Activated naive CD4-positive, alpha-beta T cell treated with Interleukin-2 at 50 U/mL for 16 hours (primary cell): ENCODE measurements at places on chromosomes 11 and 22.

- no peak for DNase-seq
Observed at GRCh38 chr11:15471895-15472799, 357.4 kb downstream of the INSC start.

- DNase-seq: no peak
Observed at GRCh38 chr11:32200136-32200847, 109.4 kb downstream of the RCN1 start.

GRCh38 chr22:36331912-36332622 lies 55.7 kb downstream of the MYH9 start:
- peak; percentile 53 for DNase-seq

- DNase-seq: no peak
Observed at GRCh38 chr11:32571039-32571438, 12.6 kb upstream of the EIF3M start.

DNA sequence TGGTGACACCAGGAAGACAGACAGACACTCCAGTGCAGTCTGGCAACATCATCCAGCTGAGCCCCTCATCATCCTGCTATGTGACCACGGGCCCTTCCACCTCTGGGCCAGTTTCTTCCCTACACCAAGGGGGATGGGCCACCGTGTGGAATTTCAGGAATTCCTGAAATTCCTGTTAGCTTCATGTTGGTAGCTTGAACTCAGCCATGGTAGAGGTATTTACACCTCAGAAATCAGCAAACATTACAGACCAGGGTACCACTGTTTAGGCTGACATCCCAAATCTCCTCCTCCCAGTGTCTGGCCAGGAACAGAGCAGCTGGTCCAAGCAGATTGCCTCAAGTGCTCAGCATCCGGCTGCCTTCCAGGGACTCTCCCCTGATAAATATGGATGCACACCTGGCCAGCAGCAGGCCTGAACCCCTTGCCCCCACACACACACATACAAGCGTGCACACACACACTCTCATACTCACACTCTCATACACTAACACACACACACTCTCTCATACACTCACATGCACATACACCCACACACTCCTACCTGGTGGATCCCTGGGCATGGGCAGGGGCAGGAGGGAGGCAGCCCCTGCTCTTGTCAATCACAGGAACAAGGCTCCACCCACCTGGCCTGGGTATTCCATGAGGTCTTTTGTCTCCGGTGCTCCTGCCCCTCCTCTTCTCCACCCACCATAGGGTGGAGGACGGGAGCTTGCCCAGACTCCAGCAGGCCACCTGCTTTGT lies 85.2 kb downstream of the BUD13 start:
- no peak for DNase-seq

- no peak for DNase-seq
Observed at GRCh38 chr11:15346907-15347306, 232.2 kb downstream of the INSC start.

GRCh38 chr22:17787716-17788330 lies 13.6 kb upstream of the BID start:
- DNase-seq: no peak

GRCh38 chr11:91299980-91300379 lies 924.6 kb upstream of the FAT3 start:
- no peak for DNase-seq

- DNase-seq: no peak
Observed at GRCh38 chr11:64119700-64120099, 46.2 kb downstream of the MACROD1 start.

DNA sequence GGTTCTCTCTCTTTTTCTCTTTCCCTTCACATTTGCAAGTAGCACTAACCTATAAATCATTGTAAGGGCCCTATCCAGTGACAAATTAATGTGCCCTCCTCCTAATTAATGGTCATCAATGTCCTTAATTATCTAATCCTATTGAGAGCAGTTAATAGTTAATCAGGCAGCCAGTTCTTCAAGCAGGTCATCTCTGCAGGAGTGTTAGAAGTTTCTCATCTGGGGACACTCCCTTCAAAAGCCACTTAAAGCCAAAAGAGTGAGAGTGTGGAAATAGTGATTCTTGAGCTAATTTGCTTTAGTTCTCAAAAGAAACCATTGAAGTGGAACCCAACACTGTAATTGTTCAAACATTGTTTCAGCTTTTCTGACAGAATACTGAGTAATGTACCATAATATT lies 141.6 kb downstream of the ELP4 start:
- no peak for DNase-seq

- DNase-seq: no peak
Observed at GRCh38 chr22:35630387-35630793, 13.3 kb upstream of the MB start.

DNA sequence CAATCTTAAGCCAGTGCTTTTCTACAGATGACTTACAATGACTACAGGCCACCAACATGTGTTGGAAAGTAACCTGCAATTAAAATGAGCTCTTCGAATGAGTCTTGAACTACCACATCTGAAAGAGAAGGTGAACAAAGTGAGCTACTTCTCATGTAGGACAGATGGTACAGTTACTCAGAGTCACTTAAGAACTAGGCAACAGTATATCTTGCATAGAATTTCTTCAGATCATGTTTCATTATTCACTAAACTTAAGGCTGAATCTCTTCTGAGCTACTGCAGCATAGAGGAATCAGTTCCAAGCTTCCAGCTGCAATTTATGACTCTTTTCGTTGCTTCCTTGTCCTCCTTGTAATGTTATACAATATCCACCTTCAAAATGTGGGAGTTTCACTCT lies 270.9 kb downstream of the TTC28 start:
- DNase-seq: no peak

GRCh38 chr11:914747-915501 lies 4.3 kb upstream of the CHID1 start:
- no peak for DNase-seq

GRCh38 chr11:67492069-67492727 lies 9.4 kb downstream of the AIP start:
- no peak for DNase-seq

GRCh38 chr22:49367041-49367697 lies 460.5 kb downstream of the BRD1 start:
- no peak for DNase-seq

DNA sequence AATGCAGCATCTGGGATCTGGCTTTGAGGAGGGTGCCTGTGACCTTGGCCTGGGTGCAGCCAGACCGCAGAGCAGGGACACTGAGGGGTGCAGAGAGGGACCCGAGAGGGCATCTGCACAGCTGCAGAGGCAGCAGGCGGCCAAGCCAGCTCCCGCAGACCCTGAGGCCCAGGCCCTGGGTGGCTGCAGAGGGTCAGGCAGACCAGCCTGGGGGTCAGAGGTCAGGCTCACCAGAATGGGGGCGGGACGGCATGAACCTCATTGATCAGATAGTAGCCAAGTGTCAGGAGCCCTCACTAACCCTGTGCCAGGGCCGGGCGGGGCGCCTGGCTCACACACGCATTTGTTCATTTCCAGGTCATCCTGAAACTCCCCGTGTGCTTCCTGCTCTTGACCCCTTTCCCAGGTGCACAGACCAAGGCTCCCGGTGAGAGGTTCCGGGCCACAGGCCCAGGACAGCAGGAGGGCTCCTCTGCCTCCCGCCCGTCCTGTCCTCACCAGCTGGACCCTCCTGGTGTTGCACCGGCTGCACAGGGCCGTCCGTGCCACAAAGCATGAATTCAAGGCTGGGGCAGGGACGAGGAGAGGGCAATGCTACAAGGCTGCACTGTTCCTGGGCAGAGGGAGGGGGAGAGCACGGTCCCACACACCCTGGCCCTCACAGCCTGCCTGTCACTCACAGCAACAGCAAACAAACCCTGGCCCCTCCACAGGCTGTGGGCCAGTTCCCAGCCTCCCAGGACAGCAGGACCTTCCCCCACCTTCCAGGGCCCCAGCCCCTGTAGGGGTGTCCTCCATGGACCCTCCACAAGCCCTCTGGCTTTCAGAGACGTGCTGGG lies 3.3 kb downstream of the RTN4R start:
- no peak for DNase-seq

DNA sequence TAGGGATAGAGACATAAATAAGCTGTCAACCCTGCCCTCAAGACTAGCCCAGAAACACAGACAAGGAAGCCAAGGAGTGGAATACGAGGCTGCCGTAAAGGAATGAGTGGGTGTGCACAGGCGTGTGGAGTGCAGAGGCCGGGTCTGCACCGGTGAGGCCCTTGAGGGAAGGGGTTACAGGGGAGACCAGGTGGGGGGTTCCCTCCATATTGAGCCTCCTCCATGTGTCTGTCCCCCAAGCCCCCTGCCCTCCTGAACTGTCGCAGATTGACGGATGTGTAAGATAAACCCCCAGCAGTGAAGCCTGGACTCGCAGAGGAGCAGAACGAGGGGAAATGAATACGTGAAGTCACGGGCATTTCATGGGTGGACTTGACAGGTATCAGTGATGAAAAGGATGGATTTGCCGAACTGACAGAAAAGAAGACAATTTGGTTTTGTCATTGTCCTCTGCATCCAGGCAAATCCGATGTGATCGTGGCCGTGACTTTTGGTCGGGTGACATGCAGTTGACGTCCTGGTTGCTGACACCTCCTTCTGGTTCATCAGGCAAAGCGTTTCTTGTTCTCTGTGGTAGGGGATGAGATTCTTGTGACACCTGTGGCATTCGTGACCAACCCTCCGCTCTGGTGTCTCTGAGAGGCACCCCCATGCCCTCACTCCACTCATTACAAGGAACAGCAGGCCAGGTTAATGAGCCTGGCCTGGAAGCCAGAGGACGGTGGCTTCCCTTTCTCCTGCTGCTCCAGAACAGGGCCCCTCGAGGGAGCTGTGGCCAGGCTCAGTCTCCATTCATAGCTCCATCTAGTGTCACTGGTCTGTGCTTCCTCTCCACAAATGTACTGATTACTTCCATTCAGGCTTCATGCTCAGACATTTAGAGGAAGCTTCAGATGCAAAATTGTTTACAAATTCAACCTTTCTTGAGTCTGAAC lies 223.1 kb upstream of the B3GAT1 start:
- DNase-seq: no peak

DNA sequence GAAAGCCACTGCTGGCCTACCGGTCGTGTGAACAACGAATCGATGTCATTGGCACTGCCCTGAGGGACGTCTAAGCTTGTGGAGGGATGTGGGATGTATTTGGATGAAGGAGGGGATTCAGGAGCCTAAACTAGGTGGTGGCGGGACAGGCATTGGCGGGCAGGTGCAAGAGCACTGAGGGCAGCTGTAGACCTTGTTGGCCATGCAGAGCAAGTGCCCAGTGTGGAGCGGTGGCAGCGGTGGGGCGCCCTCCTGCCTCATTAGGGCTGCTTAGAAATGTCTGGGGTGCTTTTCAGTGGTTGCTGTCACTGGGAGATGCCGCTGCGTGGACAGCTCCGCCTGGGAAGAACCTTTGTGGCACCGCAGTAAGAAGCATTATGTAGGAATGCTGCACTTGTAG lies 220.2 kb downstream of the TBC1D22A start:
- no peak for DNase-seq

DNA sequence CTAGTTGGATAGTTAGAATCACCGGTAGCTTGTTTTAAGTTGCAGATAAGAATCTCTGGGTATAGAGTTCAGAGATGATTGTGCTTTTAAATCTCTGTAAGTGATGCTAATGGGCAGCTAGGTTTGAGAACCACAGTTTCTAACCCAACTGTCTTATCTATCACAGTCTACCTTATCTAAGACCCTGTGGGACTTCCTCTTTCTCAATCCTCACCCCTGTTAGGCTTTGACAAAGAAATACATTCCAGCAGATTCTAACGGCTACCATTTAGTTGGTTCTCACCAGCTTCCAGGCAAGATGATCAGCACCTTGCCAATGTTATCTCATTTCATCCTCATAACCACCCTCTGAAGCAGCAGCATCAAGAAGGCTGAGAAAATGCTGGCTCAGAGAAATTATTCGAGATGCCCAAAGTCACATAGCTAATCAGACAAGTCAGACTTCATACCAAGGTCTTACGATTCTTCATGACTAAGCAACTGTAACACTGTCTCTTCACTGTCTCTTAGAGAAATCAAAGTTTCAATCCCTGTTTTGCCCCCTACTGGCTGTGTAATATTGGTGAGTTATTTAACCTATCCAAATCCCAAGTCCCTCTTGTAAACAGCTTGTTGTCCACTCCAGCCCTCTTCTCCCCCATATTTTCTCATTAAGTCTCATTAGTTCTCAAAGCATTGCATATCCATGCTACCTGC lies 192.4 kb upstream of the API5 start:
- no peak for DNase-seq

DNA sequence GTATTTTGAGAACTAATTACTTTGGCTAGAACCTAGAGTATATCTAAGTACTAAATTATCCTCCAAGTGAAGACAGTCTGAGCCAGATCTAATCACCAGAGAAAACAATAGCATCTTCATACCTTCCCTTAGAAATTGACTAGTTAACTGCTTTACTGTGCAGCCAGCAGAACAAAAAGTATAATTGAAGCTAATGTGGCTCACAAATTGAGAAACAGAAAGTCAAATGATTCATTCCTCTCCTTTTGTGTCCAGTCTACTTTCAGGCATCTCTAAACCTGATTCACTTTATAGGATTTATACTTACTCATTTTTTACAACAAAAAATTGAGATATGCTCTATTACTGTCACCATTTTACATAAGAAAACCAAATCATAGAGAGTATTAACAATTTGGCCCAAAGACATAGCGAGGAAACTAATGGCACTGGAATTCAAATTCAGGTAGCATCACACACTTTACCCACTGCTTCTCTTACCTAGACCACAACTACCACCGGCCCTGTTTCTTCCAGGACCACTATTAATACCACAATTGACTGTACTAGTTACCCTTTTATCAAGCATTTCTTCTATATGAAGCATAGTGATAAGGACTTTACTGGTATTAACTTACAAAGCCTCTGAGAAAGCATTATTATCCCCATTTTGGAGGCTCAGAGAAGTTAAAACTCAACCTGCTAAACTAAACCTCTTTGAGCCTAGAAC lies 1402.6 kb upstream of the TENM4 start:
- DNase-seq: no peak

DNA sequence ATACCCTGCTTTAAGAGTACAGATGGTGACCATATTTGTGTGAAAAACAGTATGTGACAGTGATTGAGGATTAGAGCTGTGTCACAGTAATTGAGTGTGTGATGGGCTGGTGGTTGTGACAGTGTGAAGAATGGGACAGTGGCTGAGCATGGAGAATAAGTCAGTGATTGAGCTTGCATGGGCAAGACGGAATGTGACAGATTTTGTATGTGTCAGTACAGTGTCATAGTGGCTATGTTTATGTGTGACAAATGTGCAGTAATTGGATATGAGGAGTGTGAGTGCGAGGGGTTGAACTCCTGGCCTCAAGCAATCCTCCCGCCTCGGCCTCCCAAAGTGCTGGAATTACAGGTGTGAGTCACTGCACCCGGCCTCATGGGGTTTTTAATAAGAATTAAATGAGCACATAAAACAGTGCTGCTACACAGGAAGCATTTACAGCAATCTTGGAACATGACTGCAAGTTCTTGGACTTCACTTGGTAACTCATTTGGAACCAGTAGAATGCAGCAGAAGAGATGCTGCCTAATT lies 583 bp upstream of the RRAS2 start:
- no peak for DNase-seq

- DNase-seq: no peak
Observed at GRCh38 chr22:30822216-30823014, 127.7 kb downstream of the OSBP2 start.
